ENCODE measurements at places on chromosomes 11 and 22.

GRCh38 chr11:44277196-44278090 is 32.5 kb downstream of the ALX4 start:
- no peak for DNase-seq

GRCh38 chr11:130124096-130124495 is 35.5 kb upstream of the ST14 start:
- no peak for DNase-seq

DNA sequence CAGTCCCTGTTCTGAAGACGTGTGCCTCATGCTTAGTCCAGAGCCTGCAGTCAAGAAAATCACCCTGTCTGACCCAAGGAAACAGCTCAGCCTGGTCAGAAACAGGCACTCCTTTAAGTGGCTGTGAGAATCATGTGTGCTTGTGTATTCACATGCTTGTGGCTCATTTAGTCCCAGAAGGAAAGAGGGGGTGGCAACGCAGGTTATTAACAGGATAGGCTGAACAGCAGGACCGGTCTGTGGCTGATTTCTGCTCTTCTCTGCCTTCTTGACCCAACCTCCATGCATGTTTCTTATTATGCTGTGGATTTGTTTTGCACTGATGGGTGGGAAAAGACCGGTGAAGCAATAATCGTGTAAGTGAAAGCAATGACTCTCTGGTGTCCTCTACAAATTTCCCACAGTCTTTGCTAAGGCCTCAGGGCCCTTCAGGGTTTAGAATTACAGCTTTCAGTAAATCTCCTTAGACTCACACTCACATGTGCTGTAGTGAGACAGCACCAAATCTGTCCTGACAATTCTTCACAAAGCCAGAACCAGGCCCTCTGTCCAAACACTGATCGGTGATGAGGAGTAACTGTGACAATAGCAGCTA is 288.1 kb downstream of the ETS1 start:
- DNase-seq = no peak

DNA sequence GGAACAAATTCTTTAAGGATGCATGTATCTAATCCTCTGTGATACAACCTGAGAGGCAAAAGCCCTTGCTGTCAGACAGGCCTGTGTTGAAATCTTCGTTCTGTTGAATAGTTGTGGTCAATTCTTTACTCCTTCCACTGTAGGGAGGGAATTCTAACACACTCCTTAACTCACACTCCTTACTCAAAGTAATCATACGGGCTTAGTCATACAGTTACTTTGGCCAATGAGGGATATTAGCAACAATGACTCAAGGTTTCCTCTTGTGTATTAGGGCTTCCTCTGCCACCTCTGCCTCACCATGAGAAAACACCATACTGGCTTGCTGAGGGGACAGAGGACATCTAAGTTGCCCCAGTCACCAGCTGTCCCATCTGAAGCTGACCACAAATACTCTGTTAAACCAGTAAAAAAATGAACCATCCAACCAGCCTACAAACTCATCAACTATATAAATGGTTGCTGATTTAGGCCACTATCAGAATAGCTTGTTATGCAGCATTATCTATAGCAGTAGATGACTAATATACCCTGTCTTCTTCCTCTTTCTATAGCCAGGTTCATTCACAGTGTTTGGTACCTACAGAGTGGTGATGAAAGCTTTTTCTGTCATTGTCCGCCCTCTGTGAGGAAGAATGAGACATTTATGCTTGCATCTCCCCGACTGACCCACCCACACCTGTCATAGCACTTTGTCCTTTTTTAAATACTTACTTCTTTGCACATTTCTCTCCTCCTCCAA is 322.8 kb upstream of the SYN3 start:
- DNase-seq = no peak

DNA sequence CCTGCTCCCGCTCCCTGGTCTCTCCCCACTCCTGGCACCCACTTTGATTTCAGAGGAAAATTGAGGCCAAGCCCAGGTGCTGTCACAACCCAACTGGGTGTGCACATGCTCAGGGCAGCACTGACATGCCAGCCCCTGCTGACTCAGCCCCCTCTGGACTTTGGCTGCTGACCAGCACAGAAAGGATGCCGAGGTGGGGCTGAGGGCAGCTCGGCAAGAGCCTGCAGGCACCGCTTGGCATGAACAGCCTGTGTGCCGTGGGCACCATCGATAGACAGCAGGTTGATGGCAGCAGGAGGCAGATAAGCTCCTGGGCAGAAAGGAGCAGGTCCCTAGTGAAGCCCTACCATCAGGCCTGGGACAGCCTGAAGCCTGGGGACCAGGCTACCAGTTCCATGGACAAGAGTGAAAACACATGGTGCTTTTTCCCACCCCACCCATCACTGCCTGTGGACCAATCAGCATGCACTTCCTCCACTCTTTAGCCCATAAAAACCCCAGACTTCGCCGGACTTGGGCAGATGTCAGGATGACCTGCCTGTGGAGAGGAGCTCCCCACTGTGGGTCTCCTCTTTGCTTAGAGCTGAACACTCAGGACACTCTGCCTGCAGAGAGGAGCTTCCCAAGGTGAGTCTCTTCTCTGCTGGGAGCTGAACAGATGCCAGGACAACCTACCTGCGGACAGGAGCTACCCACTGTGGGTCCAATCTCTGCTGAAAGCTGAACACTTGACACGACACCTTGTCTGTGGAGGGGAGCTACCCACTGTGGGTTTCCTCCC is 832.3 kb downstream of the DLG2 start:
- DNase-seq = no peak

- DNase-seq = no peak
Measured at GRCh38 chr22:29476116-29476515, 3.9 kb upstream of the NEFH start.

- peak; percentile 87 for DNase-seq
Measured at GRCh38 chr11:68213555-68214172, 568 bp upstream of the KMT5B start.

DNA sequence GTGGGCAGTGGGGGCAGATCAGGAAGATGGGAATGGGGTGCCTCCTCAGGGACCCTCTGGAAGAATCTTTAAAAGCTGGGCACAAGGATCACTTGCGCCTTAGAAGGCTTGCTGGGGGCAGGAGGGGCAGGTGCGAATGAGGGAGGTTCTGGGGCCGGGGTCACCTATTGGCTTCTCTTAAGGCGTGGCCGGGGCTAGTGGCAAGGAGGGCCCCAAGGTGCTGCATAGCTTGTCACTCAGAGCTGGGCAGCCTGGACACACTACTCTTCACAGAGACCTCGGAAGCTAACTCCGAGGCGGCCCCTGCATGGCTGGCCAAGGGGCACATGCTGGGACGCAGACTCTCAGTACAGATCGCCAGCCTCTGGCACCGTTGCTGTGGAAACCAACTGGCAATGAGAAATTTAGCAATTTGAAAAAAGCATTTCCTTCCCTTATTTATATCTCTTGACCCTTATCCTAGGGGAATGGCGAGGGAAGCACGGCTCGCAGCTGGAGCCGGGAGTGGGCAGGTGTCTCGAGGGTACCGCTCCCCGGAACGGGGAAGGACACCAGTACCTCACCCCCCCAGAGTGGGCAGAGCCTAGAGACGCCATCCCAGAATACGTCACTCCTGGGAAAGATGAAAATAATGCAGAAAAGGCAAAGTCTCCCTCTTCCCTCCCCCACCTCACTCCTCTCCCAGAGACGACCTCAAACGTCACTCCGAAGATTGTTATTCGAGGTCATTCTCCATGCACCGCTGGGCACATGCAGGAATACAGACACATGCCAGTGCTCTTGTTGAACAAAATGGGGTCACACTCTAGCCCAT is 188.1 kb downstream of the CTTN start:
- no peak for DNase-seq

GRCh38 chr11:71248656-71249055 is 3.7 kb downstream of the SHANK2 start:
- no peak for DNase-seq

- peak; percentile 37 for DNase-seq
Measured at GRCh38 chr11:16902781-16903378, 111.3 kb downstream of the PLEKHA7 start.

- no peak for DNase-seq
Measured at GRCh38 chr11:6404342-6405051, 14.2 kb downstream of the SMPD1 start.

DNA sequence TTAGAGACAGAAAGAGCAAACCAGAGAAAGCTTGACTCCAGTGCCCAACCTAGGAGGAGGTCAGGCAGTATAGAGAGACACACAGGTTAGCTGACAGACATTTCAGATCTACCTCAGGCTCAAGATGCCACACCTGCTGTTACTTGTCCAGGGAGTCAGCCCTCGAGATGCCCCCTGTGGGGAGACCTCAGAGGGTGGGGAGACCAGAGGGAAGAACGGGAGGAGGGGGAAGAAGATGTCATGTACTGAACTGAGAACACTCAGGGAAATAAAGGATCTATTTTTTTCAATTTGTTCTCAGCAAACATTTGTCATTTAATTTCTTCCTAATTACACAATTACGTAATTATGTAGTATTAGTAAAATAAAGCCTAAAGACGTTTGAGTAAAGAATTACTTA is 196.3 kb upstream of the CADM1 start:
- DNase-seq = no peak

- DNase-seq = no peak
Measured at GRCh38 chr11:111707039-111707690, 59.0 kb downstream of the PPP2R1B start.

- no peak for DNase-seq
Measured at GRCh38 chr11:105960252-105961245, 61.5 kb downstream of the MSANTD4 start.

- no peak for DNase-seq
Measured at GRCh38 chr11:26335903-26336302, 4.0 kb downstream of the ANO3 start.

- DNase-seq = no peak
Measured at GRCh38 chr22:35103761-35104160, 37.8 kb downstream of the ISX start.

GRCh38 chr11:134045799-134046635 is 22.9 kb upstream of the JAM3 start:
- DNase-seq = no peak

- DNase-seq = no peak
Measured at GRCh38 chr22:22123118-22123959, 121.2 kb upstream of the VPREB1 start.

DNA sequence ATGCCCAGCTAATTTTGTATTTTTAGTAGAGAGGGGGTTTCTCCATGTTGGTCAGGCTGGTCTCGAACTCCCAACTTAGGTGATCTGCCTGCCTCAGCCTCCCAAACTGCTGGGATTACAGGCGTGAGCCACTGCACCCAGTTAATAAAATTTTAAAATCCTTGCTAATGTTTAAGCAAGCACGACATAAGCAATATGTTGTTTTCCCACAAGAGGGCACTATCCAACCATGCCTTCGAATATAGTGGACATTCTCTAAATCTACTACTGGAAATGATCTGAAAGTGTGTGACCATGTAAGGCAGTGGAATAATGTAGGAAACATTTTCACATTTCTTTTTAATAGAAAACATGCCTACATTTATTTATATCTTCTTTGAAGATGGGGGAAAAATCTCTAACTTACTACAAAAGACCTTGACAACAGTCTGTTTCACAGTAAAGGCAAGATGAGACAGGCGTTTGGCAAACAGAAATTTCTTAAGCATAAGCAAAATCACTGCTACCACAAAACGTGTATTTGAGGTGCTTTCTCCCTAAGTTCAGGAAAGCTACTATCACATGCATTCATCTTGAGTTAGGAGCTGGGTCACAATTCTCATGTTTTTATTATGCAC is 38.2 kb downstream of the PITPNB start:
- peak; percentile 23 for DNase-seq

DNA sequence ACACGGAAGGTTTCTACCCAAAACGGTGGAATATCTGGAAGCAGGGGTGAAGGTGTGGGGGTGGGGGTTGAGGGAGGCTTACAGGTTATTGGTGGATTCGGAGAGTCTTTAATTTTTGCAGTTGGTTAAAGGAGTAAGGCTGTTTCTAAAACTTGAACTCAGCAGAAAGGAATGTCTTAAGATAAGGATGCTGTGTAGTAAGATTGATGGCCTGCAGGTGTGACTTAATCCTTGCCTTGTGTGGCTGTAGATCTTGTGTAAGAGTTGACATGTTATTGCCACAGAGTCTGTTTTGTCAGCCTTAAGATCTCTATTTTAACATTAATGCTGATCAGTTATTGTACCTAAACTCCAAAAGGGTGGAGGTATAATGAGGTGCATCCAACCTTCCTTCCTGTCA is 16.4 kb upstream of the OR6M1 start:
- no peak for DNase-seq

DNA sequence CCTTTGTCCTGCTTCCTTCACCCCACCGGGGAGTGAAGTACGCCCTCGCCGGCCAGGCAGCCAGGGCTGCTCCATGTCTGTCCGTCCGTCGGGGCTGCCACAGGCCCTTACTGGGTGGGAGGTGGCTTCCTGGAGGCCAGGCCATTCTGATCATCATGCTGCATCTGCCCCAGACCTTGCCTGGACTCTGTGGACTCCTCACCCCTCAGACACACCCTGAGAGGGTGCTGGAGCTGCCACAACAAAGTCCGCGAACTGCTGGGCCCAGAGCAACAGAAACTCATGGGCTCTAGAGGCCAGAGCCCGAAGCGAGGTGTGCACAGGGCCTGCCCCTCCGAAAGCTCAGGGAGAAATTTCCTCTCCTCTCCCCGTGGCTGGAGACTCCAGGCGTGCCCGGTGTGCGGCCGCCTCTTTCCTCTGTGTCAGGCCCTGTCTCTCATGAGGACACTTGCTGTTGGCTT is 124.2 kb downstream of the KCNQ1OT1 start:
- no peak for DNase-seq

DNA sequence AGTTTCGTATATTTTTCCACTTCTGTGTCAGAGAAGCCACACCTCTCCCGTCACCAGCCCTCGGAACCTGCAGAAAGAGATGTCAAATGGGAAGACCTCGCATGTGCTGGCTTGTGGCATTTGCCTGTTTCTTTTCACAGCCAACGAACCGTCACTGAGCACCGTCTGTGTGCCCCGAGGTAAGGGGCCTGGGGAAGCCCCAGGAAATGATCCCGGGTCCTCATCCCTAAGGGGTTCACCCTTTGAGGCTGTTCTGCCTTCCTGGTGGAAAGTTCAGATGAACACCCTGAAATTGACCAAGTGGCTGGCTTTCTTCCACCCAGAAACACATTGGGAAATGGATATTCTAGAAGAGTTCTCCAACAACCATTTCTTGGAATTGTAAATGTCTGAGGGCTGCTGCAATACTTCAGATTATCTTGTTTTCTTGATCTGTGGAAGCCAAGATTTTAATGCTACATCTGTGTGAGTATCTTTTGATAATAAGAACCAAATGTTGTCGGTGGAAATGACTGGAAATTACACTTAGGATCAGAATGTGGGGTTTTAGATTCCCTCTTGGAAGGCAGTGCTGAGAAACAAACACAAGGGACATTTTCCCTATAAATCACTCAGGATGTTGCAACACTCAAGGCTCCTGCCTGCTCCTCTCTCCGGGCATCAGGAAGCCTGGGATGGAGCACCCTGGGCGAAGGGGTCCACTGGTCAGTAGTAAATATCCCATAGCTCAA is 37.6 kb downstream of the RIBC2 start:
- DNase-seq = no peak

GRCh38 chr22:24481641-24482040 is 13.5 kb upstream of the UPB1 start:
- no peak for DNase-seq
